Mesothelial cell of epicardium (in vitro differentiated cells): ENCODE measurements at places on chromosomes 6 and 20. TPM values are rescaled to one million over a fixed set of nuclear protein-coding genes. Genes with fewer than 3 reads are reported as not detected.

The BPIFA1 gene
- not detected in 3 replicates for total RNA-seq

DNA sequence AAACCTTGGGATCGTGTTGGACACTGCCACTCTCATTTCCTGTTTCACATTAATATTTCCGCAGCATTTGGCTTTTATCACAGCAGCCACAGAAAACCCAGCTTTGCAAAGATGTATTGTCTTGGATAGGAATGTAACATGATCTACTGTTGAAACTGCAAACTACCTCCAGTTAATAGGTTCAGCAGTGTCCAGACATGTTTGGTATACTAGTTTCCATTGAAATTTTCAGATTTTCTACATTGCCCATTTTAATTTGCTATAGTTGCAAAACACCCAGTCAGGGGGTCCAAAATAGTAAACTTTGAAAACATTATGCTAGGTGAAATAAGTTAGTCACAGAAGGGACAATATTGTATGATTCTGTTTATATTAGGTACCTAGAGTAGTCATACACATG lies 3.3 kb downstream of the ANKRD6 start:
- no peak for DNase-seq

DNA sequence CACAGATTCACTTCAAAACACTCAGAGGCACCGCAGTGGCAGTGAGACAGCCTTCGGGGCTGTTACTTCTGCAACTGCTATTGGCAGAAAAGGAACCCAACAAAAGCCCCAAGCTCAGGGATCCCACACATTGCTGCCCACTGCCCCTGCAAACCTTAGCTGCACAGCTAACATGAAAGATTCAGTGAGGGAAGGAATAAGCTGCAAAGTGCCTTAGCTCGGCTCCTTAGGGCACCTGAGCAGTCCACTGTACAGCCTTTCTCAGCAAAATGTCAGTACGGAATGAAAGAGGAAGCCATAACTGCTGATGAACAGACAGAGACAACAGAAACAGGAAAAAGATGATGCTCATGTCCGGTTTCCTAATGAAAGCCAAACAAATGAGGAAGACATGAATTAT lies 179.7 kb upstream of the SHLD1 start:
- no peak for DNase-seq

DNA sequence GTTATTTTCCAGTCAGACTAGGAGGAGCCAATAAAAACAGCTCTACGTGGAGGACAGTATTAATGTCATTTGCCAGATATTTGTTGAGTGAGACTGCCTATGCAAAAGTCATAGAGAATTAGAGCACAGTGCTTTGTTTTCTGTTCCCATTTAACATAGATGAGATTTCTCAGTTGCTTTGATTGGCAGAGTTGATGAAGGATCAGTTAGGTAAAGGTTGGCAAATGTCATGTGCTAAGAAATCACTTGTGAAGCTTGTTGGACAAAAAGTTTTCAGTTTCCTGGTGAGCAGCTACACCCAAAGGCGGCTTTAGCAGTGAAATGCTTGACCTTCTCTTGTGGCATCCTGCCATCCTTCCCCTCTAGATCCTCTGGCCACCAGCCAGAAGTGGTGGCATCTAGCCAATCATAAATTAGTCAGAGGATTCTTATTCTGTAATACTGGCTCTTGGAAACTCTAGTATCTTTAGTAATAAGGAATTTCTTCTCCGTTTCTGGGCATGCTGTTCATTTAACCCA lies 37.0 kb downstream of the BCKDHB start:
- no peak for DNase-seq

The EPB41L1 gene
- 42.8 to 44.3 TPM (median 43.1 TPM) in 3 replicates for total RNA-seq

The PDYN gene
- not detected in 3 replicates for total RNA-seq

The DOK5 gene
- total RNA-seq, result 3.3 to 3.7 TPM (median 3.7 TPM) in 3 replicates

The DNMT3B gene
- 7.5 to 8.5 TPM (median 8.5 TPM) in 3 replicates for total RNA-seq

- peak; percentile 60 for DNase-seq
Measured at GRCh38 chr20:32536851-32537656, 48.1 kb downstream of the NOL4L start.

The SMOC2 gene
- total RNA-seq, result 4.4 to 4.9 TPM (median 4.8 TPM) in 3 replicates

The CLPSL2 gene
- total RNA-seq, result not detected in 3 replicates

DNA sequence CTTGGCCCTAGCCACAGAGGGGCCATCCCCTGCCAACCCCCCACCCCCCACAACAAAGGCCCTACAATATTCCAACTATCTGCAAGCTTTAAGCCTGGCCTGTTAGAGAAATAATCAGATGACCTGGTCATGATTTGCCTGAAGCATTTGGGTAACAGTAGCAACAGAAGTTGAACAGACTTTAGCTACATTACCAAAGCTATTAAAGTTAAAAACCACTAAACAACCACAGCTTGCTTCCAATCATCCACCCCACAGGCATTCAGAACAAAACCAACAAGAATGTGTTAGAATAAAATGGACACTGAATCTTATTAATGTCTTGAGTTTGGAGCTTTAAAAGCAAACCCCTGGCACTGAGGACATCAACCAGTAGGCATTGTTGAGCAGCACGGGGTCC lies 250.9 kb downstream of the LRFN2 start:
- DNase-seq, result no peak

- no peak for DNase-seq
Measured at GRCh38 chr20:40176098-40176841, 512.8 kb downstream of the MAFB start.

The GJA10 gene
- not detected in 3 replicates for total RNA-seq

The CYP24A1 gene
- 21.3 to 25.3 TPM (median 23.6 TPM) in 3 replicates for total RNA-seq

The LGSN gene
- 0.14 TPM in 1 of 3 replicates, not detected in the others for total RNA-seq

The PACRG gene
- total RNA-seq, result 1.6 to 1.9 TPM (median 1.7 TPM) in 3 replicates

The TRIM15 gene
- total RNA-seq, result not detected in 3 replicates

The WFDC5 gene
- not detected in 3 replicates for total RNA-seq

The PPP1R18 gene
- 28.8 to 30.6 TPM (median 29.5 TPM) in 3 replicates for total RNA-seq

GRCh38 chr20:54113566-54113965 lies 43.2 kb upstream of the BCAS1 start:
- DNase-seq, result no peak

GRCh38 chr6:25774120-25774715 lies 19.7 kb downstream of the SLC17A4 start:
- no peak for DNase-seq

GRCh38 chr6:154615483-154616025 lies 105.1 kb upstream of the CNKSR3 start:
- no peak for DNase-seq

The PGC gene
- not detected in 3 replicates for total RNA-seq

DNA sequence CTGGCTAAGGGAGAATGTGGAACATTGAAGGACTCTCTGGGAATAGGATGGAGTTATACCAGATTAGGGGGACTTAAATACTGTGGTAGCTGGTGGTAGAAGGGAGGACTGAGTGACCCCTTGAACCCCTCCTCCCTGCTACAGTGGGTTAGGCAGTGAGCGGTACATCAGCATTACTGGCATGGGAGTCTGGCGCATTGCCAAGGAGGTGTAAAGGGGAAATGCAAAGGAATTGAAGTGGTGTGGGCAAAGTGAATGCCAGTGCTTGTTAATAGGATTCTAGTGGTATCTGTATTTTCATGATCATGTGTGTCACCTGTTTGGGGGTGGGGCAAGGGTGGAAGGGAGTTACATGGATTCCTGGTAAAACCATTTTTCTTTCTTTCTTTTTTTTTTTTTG lies 60.1 kb downstream of the GFRA4 start:
- no peak for DNase-seq

The BYSL gene
- total RNA-seq, result 32.7 to 36.5 TPM (median 32.8 TPM) in 3 replicates

DNA sequence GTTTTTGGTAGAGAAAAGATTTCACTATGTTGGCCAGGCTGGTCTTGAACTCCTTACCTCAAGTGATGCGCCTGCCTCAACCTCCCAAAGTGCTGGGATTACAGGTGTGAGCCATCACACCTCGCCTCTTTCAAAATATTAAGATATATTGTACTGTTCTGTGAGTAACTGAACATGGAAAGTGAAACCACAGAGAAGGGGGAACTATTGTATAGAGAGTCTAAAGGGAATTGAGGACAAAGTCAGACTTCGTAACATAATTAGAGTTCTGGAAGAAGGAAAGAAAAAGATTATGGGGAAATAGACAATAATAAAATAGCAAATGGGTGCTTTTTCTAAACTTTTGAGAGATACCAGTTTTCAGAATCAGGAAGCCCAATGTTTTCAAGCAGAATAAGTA lies 17.4 kb upstream of the AKAP7 start:
- DNase-seq, result no peak

DNA sequence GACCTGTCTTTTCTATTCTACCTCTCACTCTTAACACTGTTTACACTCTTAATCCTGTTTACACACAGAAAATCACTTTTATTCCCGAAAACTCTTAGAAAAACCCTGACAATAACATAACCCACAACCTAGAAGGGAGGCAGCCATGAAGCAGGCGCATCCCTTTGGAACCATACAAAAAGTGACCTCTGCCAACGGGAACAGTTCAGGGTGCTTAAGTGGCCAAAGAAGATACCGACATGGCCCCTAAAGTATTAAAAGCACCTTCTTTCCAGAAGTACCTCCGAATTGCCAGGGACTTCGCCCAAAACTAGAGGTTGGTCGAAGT lies 490 bp downstream of the MMUT start:
- no peak for DNase-seq

DNA sequence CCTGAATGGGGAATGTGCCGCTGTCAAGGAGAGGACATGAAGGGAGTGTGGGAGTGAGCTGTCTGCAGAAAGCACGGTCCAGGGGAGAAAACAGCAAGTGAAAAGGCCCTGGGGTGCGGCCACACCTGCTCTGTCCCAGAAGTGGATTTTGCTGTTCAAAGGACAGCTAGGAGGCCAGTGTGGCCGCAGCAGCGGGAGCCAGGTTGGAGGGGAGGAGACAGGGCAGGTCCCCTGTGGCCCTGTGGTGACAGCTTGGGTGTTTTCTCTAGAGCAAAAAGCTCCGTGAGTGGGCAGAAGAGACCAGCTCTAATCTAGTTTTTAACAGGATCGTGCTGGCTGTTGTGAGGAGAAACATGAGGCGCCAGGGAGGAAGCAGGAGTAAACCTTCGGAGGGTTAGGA lies 4.5 kb upstream of the SLC52A3 start:
- no peak for DNase-seq

The BPIFB1 gene
- total RNA-seq, result not detected in 3 replicates

- DNase-seq, result no peak
Measured at GRCh38 chr6:71531006-71531405, 242.4 kb downstream of the OGFRL1 start.

- no peak for DNase-seq
Measured at GRCh38 chr6:144284478-144284782, 705 bp upstream of the UTRN start.

DNA sequence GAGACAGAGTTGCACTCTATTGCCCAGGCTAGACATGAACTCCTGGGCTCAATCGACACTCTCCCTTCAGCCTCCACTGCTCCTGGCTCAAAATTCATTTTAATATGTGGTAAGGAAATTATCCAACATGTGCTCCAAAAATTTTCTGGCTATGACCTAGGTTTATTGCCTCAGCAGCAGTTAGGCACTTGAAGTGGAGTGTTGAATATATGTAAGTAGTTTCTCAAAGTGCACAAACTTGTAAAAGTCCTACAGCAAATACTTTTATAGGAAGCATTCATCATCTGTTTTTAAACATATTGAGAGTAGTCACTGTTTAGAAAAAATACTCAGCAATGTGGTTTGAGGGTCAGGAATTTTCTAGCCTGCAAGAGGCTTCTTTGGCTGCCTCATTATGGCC lies 13.2 kb downstream of the FILIP1 start:
- no peak for DNase-seq

DNA sequence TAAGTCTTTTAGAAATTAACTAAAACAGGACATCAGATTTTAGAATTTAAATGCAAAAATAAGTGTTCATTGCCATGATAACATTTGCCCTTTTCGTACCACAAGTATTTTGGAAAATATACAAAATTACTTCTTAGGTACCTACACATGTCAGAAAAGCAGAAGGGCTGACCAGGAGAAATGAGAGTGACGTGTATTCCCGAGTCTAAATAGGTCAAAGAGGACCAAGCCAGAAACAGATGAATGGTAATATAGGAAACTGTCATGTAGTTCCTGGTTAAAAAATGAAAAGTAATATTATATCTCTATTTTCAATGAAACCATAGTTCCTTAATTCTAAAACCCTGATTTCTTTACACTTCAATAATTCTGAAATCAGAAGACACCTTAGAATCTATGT lies 126.2 kb downstream of the IPCEF1 start:
- DNase-seq, result no peak

- no peak for DNase-seq
Measured at GRCh38 chr6:142937986-142938385, 7.0 kb downstream of the HIVEP2 start.

DNA sequence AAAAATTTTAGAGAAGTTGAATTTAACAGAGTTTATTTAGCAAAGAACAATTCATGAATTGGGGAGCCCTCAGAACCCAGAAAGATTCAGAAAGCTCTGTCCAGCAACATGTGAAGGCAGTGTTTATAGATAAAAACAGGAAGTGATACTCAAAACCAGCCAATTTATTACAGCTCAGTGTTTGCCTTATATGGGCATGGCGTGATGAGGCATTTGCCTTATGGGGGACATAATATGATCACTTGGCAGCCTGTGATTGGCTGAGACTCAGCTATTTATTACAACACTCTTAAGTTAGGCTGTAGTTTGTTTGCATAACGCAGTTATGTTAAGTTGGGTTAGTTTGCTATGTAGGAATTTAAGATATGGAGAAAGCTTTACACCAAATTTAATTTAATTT lies 11.5 kb downstream of the HLA-DPA1 start:
- DNase-seq, result no peak

- no peak for DNase-seq
Measured at GRCh38 chr6:95408111-95408510, 169.2 kb upstream of the MANEA start.

The TSPO2 gene
- total RNA-seq, result not detected in 3 replicates

DNA sequence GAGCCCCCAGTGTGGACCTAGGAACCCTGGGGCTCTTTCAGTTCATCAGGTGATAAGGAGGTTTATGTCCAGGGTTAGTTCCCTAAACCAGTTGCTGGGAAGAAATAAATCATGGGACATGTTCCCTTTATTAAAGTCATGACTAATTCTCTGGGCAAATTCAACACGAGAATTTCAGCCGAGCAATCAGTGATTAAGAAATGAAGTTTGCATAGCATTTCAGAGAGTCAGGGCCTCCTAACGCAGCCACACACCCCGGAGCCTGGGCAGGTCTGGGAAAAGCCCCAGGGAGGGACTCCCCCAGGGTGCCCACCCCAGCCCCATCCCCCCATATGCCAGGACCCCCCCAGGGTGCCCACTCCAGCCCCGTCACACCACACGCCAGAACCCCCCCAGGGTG lies 20.1 kb downstream of the SLCO4A1 start:
- no peak for DNase-seq

GRCh38 chr6:12733876-12734275 lies 17.3 kb downstream of the PHACTR1 start:
- DNase-seq, result no peak
